ENCODE measurements at places on chromosomes 7 and 10. TPM values are rescaled to one million over a fixed set of nuclear protein-coding genes. Genes with fewer than 3 reads are reported as not detected.

SPDYE5 gene
- 0.39 TPM for total RNA-seq

SLC16A9 gene
- total RNA-seq = 8.0 TPM

AKR1C2 gene
- total RNA-seq = 343 TPM

TRIM73 gene
- total RNA-seq = 6.5 TPM

HECW1 gene
- total RNA-seq = 1.3 TPM

ATXN7L1 gene
- 31.6 TPM for total RNA-seq

UCN3 gene
- total RNA-seq = not detected

LMOD2 gene
- 0.47 TPM for total RNA-seq

ENKUR gene
- not detected for total RNA-seq

FANK1 gene
- total RNA-seq = 6.3 TPM

ERVW-1 gene
- total RNA-seq = not detected

AKR1C4 gene
- total RNA-seq = not detected

LRIT2 gene
- total RNA-seq = not detected

EFCAB10 gene
- total RNA-seq = not detected

INPP5F gene
- 19.0 TPM for total RNA-seq

CYP2C9 gene
- total RNA-seq = 0.31 TPM

CADPS2 gene
- 25.8 TPM for total RNA-seq

WDR11 gene
- total RNA-seq = 99.6 TPM

GCK gene
- total RNA-seq = 0.39 TPM

RHOBTB1 gene
- total RNA-seq = 10.9 TPM

WNT8B gene
- 0.99 TPM for total RNA-seq

WEE2 gene
- not detected for total RNA-seq

MEIG1 gene
- 1.1 TPM for total RNA-seq

FAM25C gene
- not detected for total RNA-seq

IFIT1B gene
- total RNA-seq = not detected

GPR26 gene
- not detected for total RNA-seq

OR9A2 gene
- total RNA-seq = not detected

BEND7 gene
- total RNA-seq = 22.5 TPM

LLCFC1 gene
- total RNA-seq = not detected

AFAP1L2 gene
- 17.9 TPM for total RNA-seq

FAM221A gene
- 25.5 TPM for total RNA-seq

TMEM236 gene
- total RNA-seq = 0.49 TPM

CSTF2T gene
- 25.5 TPM for total RNA-seq

RGS10 gene
- 24.1 TPM for total RNA-seq

All from ureter (tissue), 1 donor.